ENCODE measurements at places on chromosomes 2 and 18.

DNA sequence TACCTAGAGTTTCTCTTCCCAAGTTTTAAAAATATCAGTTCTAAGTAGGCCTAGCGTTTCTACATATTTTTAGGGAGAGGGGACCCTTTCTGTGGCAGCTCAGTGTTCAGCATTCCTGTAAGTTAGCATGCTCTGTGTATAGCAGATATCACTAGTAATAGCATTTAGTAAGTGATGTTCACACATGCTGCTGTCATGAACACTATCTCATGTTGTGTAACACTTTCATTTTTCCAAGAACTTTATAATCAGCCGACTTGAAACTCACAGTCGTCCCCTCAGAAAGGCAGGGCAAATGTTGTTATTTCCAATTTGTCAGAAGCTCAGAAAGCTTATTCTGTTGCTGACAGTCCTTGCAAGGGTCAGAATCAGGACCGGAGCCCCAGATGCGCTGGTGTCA is 267.7 kb downstream of the ALPK2 start:
- DNase-seq: no peak

- DNase-seq: no peak
Measured at GRCh38 chr2:182817558-182817957, 48.9 kb downstream of the FRZB start.

DNA sequence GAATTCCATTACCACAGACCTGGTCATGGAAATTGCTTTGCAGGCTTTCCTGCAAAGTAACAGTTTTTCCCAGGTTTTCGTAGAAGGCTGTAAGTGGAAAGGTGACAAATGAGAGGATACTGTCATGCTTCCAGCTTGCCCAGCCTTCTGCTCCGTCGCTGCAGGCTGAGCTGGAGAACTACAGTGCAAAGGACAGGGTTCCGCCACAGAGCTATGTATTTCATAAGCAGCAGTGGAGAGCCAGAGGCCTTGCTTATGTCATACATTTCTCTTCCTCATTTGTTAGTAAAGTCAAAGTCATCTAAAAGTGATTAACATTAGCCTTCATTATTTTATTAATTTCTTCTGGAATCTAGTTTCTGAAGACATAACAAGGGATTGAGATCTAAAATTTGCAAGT is 72.9 kb upstream of the RBM44 start:
- DNase-seq: no peak

- no peak for DNase-seq
Measured at GRCh38 chr2:177241711-177242120, 22.8 kb downstream of the NFE2L2 start.

DNA sequence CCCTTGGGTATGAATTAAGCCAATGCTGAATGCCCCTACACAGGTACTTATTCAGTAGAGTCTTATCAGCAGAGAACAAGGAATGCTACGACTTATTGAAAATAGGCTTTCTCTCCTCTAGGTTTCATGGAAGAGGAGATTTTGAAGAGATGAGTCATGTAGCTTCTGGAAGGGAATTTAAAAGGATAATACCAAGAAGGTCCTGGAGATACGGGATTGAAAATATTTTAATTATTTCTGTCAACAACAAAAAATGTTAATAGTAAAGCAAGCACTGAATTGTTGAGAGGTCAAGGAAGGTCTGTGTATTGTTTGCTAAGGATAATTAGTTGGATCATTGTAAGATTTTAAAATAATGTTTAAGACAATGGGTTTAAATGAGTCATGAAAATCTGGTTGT is 293.0 kb upstream of the SPHKAP start:
- no peak for DNase-seq

GRCh38 chr2:172484253-172484652 is 56.9 kb downstream of the ITGA6 start:
- DNase-seq: peak; percentile 34

DNA sequence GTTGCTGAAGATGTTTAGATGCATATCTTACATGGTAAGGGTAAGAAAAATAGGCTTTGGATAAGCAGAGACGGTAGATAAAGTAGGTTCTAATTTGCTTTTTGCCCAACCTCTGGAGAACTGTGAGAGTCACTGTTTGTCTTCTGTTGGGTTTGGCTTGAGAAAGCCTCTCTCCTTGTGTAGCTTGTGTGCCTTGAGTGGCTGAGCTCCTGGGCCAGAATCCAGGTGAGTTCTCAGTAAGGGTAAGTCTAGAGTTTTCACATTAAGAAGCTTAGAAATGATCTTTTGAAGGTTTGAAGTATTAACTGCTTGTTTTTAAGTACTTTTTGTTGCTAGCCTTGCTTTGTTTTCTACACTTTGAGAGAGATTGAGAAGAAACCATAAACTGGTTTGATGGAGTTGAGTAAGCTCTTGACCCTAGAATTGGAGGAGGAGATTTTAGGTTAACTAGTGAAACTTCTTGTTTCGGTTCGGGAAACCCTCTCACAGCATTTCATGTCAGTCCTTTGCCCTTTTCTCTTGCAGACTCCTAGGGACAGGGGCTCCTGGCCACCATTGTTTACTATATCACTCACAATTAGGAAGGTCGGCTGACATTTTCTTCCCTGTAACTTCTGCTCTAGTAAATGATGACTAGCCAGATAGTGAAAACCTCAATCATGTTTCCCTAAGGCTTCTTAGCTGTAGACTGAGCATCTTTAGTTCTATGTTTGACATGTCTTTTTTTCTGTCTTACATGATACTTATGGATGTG is 26.0 kb downstream of the MAP4K4 start:
- DNase-seq: no peak
